ENCODE measurements at places on chromosomes 1 and 21.

DNA sequence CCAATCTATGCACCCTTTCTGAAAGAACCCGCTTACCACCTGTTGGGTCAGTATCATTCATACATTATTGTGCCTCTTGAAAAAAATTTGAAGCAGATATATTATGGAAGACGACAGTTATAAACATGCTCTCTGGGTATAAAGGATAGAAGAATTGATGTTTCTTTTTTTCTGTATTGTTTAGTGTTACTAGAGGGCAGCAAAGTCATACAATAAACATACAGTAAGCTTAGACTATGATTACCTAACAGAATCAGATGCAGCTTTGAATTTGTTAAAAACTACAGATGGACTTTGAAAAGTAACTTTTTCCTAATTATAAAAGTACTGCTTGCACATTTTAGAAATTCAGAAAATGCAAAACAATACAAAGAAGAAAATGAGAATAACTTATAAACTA is 11.1 kb upstream of the PAXBP1 start:
- DNase-seq = no peak

GRCh38 chr1:199751962-199752687 is 275.4 kb upstream of the NR5A2 start:
- no peak for DNase-seq

DNA sequence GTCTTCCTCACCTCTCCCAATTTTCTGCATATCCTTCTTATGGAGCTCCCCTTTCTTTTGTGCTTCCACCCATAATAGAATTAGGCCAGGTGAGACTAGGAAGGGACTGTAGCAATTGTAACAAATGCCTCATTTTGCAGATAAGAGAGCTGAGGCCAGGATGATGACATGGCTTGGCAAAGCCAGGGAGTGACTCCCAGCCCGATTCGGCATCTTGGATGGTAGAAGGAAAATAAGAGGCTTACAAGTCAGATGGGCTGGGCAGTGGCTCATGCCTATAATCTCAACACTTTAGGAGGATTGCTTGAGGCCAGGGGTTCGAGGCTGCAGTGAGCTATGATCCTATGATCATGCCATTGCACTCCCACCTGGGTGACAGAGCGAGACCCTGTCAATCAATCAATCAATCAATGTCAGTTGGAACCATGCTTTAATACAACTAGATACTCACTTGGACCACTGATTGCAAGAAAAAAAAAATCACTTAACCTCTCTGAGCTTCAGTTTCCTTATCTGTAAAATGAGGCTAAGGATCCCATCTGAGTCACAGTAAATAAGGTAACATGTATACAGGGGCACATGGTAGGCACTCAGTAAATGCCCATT is 51.6 kb downstream of the PLEKHA6 start:
- peak; percentile 39 for DNase-seq

DNA sequence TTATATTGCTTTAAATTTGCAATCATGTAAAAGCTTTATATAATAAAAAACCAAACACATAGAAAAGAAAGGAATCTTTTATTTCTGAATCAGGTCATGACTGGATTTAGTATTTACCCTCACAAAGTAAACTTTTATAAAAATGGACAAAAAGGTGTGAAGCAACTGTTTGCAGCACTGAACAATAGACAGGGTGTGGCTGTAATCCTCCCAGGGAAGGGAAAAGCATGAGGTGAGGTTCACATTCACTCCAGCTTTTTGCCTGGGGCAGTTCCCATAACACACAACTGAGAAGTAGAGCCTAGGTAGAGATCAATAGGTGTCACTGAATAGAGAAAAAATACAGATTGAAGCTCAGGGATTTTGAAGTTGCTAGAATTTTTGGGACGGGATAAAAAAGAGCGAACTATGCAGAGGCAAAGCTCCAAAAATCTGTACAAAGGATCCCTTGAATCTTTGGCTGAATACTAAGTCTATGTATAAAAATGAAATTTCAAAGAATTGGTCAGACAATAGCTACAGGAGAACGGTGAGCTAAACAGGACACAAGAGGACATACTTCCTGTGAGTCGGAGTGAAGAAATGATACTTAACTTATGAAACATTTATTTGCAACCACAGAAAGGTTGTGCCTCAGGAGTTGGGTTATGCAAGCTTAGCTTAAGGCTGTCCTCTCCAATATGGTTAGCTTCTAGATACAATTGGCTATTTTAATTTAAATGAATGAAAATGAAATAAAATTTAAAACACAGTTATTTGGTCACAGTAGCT is 162.0 kb upstream of the ZP4 start:
- DNase-seq = no peak

DNA sequence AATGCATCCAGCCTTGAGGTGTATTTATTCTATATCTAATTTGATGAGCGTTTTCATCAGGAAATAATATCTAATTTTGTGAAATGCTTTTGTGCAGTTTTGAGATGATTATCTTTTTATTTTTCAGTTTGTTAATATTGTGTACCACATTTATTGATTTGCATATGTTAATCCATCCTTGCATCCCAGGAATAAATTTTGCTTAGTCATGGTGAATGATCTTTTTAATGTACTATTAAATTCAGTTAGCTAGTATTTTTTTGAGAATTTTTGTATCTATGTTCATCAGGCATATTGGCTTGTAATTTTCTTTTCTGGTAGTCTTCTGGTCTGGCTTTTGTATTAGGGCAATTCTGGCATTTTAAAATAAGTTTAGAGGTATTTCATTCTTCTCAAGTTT is 697.5 kb upstream of the ADGRL4 start:
- no peak for DNase-seq

DNA sequence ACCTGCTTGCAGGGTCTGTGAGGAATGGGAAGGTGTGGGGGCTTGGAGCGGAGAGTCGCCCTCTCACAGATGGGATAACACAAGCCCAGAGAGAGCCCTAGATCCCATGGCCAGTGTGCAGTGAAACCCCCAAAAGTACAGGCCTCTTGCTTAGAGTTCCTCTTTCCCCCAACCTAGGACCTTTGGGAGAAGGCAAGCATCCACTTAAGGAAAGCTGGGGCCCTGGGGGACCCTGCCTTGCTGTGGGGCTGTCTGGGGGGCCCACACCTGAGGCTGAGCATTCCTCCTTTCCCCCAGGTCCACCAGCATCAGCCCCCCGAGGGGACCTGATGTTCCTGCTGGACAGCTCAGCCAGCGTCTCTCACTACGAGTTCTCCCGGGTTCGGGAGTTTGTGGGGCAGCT is 1.1 kb downstream of the VWA1 start:
- no peak for DNase-seq

DNA sequence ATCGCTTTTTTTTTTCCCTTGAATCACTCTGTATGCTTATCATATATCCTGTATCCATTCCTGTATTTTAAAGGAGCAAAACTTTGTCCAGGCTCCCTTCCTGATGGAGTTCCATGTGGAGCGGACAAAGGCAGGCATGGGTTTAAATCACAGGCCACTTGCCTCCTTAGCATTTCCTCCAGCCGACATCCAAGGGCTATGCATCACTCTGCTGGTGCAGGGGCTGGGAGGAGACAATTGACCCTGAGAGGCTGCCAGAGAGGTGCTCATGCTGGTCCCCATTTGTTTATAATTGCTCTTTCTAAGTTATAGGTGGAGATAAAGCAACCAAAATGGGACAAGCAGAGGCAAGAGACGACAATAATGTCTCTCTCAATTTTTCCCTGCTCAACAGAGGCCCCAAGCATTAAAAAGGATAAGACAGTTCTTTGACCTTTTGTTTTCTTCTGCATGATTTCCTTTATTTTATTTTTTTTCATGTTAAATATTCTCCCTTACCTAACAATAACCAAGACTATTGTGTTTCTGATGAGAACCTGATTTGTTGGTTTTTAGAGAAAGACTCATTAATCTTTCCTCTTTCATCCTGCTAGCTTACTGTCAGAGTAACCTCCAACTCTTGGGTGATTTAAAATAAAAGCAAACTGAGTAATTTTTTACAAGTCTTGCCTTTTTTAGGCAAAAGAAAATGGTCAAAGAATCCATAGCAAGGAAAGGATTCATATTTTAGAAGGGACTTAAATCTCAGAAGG is 353.7 kb downstream of the ADGRL2 start:
- DNase-seq = no peak

DNA sequence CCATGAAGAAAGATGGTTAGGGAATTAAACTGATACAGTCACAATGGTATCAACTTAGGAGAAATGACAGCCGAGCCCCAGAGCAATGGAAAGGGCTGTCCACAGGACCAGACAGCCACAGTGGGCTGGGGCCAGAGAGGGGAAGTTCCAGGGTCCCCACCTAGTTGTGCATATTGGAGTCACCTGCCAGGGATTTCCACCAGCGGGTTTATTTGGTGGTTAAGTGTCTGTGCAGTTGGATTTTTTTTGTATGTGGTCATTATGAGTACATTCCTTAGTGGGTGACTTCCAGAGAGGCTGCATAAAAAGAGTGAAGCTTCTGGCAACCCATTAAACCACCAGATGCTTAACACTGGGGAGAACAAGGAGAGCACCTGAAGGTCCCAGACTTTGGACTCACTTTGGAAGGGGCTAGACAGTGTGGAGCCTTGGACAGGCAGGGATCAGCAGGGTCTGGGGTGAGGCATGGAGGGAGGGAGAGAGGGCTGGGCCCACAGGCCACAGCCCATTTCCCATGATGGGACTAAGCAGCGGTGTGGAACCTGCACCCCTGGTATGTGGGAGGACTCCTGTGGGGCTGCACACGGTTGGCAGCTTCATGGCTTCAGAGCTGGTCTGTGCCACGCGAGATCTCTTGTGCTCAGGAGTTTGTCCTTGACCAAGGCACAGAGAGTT is 7.8 kb upstream of the PTTG1IP start:
- DNase-seq = no peak

- DNase-seq = no peak
Measured at GRCh38 chr1:54243022-54243421, 43.1 kb downstream of the MRPL37 start.

DNA sequence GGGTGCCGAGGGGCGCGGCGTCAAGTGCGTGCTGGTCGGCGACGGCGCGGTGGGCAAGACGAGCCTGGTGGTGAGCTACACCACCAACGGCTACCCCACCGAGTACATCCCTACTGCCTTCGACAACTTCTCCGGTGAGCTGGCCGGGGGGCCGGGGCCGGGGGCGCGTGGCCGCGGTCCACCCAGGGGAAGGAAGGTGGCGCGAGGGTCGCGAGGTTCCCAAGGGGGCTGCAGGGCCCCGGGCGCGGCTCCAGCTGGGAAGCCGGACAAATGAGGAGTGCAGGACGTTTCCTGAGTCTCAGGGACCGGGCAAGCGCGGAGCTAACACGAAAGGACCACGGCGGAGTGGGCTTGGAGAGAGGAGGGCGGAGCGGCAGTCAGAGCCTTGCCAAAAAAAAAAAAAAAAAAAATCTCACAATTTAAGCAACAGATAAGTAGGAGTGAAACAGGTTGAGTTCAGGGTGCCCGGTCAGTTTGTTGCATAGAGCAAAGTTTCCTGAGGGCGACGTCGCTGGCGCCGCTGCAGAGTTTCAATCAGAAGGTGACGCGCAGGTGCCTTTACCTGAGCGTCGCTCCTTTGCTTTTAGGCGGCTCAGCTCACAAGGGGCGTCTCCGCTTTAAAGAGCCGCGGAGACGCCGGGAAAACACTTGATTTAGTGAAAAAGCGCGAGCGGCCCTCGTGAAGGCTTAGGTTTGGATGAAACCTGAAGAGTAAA is 750 bp downstream of the RHOU start:
- no peak for DNase-seq

DNA sequence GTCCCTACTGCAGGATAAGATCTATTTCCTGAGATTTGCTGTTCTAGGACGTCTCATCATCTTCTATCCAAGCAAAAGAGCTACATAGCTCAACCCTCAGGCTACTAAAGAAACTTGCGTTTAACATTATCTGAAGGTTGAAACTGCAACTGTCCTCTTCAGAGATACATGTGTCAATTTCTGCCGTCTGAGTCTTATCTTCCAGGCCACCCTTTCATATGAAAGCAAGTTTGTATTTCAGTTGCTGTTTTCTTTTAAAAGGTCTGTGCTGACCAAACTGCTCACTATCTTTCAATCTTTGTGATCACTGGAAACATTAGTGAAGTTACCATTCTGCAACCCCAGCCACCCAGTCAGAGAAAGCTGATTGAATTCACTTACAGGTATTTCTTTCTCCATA is 108.6 kb upstream of the RAB3GAP2 start:
- no peak for DNase-seq

DNA sequence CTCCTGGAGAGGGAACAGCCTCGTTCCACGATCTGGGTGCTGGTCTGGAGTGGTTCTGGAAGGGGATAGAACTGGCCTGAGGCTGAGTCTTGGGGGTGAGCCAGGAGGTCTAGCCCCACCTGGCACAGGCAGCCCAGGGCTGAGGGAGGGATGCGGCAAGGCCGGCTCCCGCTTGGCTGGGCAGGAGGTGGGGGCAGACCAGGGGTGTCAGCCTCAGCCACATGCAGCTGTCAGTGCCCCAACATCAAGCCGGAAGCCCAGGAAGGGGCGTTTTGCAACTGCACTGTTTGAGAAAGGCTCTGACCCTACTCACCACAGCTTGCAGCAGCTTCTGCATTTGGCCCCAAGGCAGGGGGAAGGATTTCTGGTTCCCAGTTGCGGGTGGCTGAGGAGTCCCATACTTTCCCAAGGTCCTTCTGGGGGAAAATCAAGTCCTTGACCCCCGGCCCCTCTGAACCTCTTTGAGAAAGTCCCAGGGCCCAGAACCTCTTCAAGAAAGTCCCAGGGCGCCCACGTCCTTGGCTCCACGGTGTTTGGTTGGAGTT is 2.0 kb downstream of the EFHD2 start:
- no peak for DNase-seq

GRCh38 chr1:91736715-91737615 is 149.0 kb downstream of the TGFBR3 start:
- DNase-seq = no peak

DNA sequence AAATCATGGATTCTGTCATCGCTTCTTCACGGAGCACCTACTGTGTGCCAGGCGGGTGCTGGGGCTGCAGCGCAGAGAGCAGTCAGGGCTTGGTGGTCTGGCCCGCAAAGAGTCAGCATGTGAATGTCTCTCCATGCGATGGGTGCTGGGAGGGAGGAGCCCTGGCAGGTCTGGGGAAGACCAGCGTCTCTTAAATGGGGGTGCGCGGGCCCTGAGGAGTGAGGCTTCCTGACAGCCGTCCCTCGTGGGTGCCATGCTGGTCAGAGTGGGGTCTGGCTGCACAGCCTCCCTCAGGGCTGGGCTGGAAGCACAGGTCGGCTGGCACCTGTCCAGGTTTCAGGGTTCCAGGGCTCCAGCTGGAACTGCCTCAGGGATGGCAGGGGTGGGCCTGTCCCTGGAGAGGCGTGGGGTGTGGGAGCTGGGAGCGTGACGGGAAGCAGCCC is 18.5 kb downstream of the TP73 start:
- no peak for DNase-seq

DNA sequence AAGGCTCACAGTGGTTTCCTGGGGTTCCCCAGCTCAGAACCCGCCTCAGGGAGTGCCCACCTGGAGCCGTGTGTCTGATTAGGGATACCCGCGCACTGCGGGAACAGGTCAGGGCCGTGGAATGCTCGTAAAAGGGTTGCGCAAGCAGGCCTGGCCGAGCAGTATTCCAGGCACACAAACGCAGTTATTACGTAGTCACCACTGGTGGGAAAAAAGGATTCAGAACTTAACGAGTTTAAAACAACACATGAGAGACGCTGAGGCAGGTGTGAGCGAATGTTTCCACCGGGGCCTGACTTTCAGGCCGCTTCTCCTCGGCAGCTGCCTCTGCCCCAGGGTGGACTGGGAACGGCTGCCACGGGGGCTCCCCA is 18.2 kb downstream of the PLCH2 start:
- no peak for DNase-seq
